ENCODE measurements at places on chromosomes 6 and 20. TPM values are rescaled to one million over a fixed set of nuclear protein-coding genes. Genes with fewer than 3 reads are reported as not detected.

SNAI1 gene
- total RNA-seq = not detected

DNA sequence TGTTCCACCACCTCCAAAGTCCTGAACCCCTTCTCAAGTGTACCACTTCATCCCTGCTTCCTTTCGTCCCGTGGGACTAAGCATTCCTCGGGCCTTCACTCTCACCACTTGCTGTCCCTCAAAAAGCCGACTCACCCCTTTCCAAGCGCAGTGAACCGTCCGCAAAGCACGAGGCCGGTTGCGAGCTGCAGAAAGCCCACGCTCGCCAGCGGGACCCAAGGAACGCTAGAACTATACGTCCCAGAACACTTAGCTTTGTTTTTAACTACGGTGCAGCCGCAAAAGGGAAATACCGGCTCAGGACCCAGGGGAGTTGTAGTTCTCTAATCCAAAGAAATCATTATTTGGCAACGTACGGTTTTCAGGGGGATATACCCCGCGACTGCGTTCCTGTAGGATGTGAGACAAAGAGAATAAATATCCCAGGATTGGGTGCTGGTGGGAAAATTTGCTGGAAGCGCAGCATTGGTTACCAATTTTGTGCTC is 416 bp upstream of the POLR1H start:
- no peak for DNase-seq

DNA sequence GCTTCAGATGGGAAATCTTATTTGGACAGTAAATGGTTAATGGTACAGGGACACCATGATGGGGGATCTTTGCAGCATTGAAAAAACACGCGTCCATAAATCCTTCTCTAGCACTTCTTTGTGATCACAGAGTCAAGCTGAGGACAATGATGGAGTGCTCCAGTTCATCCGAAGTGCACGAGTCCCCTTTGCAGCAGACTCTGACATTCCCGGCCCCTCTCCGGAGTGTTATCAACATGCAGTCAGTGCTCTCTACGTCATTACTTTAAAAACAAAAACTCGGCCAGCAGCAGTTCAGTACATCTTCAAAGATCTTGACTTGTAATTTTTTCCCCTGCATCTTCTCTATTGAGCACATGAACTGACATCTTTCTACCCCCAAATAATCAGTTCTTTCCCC is 185.5 kb upstream of the AKAP12 start:
- DNase-seq = no peak

- no peak for DNase-seq
Measured at GRCh38 chr20:15146948-15147347, 809.5 kb upstream of the FLRT3 start.

C6orf58 gene
- total RNA-seq = not detected

GRCh38 chr6:170000071-170000843 is 248.8 kb downstream of the ERMARD start:
- DNase-seq = no peak

DNA sequence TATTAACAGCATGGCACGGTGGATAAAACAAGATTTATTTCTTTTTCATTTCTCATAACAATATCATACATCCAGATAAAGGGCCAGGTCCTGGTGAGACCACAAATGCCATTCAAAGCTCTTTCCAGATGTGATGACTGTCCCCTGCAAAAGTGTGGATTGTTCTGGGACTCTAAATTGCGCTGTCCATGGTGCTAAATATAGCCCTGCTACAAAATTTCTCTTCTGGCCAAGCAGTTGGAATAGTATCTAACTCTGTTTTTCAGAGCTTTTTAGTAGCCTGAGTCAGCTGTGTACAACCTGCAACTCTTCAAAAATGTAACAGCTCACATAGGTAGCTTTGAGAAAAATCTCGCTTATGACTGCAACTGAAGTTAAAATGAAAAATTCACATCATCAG is 115.8 kb downstream of the MANEA start:
- DNase-seq = no peak

MYL9 gene
- total RNA-seq = 58.5 TPM

ANKEF1 gene
- 8.2 TPM for total RNA-seq

DNA sequence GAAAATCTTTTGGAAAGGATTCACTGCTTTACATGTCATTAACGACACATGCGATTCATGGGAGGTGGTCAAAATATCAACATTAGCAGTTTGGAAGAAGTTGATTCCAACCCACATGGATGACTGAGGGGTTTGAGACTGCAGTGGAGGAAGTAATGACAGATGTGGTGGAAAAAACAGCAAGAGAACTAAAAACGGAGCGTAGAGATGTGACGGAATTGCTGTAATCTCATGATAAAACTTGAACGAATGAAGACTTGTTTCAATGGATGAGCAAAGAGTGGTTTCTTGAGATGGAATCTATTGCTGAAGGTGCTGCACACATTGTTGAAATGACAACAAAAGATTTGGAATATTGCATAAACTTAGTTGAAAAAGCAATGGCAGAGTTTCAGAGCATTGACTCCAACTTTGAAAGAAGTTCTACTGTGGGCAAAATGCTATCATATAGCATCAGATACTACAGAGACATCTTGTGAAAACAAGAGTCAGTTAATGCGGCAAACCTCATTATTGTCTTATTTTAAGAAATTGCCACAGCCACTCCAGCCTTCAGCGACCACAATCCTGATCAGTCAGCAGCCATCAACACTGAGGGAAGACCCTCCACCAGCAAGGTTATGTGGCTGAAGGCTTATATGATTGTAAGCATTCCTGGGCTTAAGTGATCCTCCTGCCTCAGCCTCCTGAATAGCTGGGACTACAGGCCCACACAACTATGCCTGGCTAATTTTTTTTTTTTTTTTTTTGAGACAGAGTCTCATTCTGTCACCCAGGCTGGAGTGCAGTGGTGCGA is 19.2 kb downstream of the SRSF3 start:
- no peak for DNase-seq

C6orf163 gene
- 0.55 TPM for total RNA-seq

GRCh38 chr6:4803343-4803744 is 27.1 kb downstream of the CDYL start:
- DNase-seq = no peak

GRCh38 chr6:70151616-70152015 is 151.3 kb downstream of the COL9A1 start:
- no peak for DNase-seq

DNA sequence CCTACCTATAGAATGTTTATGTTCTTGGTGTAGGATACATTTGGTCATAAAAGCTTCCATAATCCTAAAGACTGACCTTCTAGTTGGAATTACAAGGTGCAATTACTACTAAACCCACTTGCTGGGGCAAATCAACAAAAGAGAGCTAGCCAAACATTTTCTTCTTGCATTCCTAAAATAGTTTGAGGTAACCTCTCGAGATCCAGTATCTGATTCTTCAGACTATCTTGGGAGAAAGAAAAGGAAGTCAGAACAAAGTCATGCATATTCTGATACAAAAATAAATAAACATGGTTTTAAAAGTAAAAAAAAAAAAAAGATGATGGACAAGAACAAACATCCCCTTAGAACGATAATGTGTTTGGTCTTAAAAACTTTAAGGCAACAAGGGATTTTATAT is 294.2 kb upstream of the RSPO3 start:
- DNase-seq = no peak

- DNase-seq = peak; percentile 85
Measured at GRCh38 chr20:44210406-44211176, at the start of gene OSER1. Gene OSER1, minus strand, starts transcription at chr20:44210771. Its CDS starts 3,814 bp downstream, at chr20:44206957.

VGLL2 gene
- total RNA-seq = not detected

GRCh38 chr6:45815466-45816125 is 200.1 kb downstream of the CLIC5 start:
- DNase-seq = no peak

DNA sequence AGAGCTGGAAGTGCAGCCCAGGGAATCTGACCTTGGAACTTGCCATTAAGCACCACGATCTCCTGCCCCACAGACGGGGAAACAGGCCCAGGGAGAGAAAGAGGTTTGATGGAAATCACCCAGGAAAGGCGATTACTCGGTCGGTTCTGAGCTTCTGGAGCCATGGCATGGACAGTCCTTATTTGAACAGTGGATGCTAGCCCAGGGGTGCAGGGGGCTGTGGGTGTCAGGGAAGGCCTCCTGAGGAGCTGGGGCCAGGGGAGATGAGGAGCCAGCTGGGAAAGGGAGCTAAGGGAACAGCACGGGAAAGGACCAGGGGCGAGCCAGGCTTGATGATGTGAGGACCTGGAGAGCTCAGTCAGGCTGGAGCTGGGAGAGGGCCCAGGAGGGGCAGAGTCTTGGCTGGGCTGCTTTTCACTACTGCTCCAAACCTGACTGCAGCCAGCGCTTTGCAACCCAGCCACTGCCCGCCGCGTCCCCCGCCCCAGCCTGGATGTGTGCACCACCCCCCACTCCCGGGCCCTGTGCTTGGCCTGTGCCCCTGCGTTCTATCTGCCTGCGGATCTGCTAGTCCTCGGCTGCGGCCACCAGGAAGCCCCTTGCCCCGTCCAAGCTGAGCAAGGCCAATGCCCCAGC is 17.8 kb downstream of the SUN5 start:
- DNase-seq = no peak

DNA sequence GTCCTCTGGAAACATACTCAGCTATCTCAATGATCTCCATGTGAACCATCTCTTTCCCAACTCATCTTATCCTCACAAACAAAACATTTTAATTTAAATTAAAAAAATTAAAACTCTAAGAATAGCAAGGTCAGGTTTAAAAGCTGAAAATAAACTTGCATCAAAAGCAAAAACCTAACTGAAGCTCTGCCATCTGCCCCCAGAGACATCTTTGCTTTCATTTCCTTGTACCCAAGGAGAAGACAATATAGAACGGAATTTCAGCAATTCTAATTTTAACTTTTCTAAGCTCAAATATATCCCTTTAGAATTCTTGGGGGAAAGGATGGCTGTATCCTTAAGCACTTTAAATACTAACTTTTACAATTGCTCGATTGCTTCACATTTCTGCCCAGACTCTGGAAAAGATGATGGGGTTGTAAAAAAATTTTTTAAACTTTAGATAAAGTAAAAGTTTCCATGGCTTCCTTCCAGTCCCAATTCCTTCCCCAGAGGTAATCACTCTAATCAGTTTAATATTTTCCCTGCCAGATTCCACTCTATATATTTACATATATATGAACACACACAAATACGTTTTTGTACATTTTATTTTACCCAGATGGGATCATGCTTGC is 69.2 kb upstream of the SMIM29 start:
- no peak for DNase-seq

DNA sequence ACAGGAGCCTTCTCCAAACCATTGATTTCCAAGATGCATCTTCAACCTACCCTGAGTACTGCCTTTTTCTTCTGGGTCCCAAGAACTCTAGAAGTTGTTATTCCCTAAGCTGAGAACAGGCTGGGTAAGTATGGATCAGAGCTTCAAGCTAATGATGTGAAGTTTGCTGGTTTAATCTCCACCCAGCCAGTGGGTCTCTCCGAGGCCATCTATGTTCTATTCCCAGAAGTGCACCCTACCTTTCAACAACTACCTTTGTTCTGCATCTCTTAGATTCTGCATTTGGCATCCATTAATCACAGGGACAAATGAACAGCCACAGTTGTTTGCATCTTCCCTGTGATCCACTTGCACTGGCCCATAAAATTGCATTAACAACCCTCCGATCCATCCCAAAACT is 246.2 kb downstream of the HIVEP2 start:
- DNase-seq = no peak

DNA sequence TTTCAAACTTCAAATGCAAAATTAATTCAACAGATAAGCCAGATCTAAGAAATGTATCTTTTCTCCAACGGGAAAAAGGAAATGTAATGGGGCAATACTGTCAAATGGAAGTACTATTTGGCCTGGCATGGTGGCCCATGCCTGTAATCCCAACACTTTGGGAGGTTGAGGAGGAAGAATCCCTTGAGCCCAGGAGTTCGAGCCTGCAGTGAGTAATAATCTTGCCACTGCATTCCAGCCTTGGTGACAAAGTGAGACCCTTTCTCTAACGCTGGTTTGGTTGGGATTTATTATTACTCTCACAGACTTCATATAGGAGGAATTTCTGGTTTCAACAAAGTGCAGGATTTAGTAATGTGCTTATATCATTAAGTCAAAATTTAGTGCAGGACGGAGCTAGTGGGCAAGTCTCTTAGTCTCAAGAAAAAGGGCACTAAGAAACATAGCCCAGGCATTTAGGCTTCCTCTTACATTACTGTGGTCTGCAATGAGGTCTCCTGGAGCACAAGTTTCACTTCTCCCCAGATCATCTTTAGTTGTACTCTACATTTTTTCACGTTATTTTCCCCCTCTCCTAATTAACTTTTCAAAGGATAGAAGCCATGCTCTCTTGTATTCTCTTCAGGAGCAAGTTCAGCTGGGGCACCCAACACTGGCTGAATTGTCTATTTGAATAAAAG is 23.1 kb downstream of the TRIM27 start:
- no peak for DNase-seq

DNA sequence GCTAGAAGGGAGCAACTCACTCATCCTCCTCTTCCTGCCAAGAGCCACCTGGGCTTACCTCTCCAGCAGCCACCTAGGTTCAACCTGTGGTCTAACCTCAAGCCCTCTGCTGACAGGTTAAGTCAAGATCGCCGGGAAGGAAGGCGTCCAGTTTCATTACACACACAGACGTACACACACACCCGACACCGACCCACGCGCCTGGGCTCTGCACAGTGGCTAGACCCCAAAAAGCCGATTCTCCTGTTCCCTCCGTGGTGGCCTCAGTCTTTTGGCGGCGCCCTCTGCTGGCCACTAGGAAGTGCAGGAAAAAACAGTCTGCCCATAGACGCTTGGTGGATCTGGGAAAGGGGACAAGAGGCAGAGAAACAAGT is 52.8 kb downstream of the MRPL14 start:
- no peak for DNase-seq

DNA sequence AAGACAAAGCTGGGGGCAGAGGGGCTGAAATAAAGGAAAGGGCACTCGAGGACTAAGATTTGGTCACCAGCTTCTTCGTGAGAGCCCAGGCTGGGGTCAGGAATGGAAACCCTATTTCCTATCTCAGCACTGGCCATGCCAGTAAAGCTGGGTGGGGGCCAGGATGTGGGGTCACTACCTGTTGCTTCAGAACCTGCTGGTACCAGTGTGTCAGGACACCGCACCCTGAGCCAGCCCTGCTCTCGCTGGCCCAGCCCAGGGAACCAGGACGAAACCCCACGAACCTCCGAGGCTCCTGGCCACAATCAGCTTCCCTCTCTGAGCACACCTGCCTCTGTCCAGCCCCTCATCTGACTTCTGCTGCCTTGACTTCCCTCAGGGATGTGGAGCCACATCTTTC is 2.1 kb downstream of the CDSN start:
- DNase-seq = no peak

TRIM40 gene
- not detected for total RNA-seq

MAP3K5 gene
- total RNA-seq = 5.7 TPM

NKX2-2 gene
- not detected for total RNA-seq

LPIN3 gene
- total RNA-seq = 18.2 TPM

DNA sequence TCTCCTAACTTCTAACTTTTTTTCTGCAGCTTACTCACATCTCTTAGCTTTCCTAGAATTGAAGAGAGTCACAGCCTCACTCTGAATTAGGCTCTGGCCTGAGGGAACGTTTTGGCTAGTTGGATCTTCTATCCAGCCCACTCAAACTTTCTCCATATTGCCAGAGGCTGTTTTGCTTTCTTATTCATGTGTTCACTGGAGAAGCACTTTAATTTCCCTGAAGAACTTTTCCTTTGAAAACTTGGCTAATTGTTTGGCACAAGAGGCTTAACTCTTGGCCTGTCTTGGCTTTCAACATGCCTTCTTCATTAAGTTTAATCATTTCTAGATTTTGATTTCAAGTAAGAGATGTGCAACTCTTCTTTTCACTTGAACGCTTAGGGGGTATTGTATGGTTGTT is 138.2 kb upstream of the PLCB4 start:
- DNase-seq = no peak

DOK5 gene
- 3.5 TPM for total RNA-seq

- DNase-seq = no peak
Measured at GRCh38 chr6:355373-356208, 36.0 kb upstream of the IRF4 start.

All from kidney epithelial cell (primary cell).